Activated CD8-positive, alpha-beta memory T cell treated with anti-CD3 and anti-CD28 coated beads, Interleukin-2, amount 10 ng/mL, durations not matched to agents 7 days and 5 days (primary cell): ENCODE measurements at places on chromosomes 3 and 15.
A peak's percentile ranks its signal among the peaks of the same experiment; 100 is the strongest.

- peaks cover 7% of the 10 kb centered on the region for H3K27me3 ChIP-seq
- no peak for DNase-seq
- no peaks in the 10 kb centered on the region for H3K4me1 ChIP-seq
- no peaks in the 10 kb centered on the region for H3K36me3 ChIP-seq
Observed at GRCh38 chr15:100929641-100930042, 10.5 kb downstream of the LRRK1 start.

DNA sequence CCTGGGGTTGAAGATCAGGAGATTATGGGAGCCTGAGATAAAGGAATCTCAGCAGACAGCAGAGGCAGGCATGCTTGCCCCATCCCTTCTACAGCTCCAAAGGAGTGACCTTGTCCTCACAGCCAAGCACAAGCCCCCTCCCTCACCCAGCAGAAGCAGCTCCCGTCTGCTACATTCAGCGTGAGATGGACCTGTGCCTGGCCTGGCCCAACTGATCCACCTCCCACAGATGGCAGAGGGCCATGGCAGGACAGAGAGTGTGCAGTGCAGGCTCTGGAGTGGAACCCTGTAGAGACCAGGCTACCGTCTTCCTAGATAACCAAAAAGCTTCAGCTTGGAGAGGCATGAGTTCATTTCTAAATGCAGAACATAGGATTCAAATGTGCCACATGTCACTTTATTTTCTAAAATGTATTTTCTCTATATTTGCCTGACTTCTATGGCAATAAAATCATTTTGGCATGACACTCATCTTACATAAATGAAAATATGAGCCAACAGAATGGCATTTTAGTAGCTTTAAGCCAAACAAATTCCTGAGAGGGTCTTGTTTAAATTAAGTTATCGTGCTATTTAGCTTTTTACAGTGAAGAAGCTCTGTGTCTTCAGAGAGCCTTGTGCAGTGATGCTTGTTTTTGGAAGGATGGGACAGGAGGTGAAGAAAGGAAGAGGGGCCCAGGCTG, 43.7 kb downstream of the SLC12A8 start:
- no peaks in the 10 kb centered on the region for H3K36me3 ChIP-seq
- H3K4me3 ChIP-seq: no peak overlapping the region
- H3K27me3 ChIP-seq: peaks cover 23% of the 10 kb centered on the region
- H3K4me1 ChIP-seq: peaks cover 2% of the 10 kb centered on the region
- no peak overlapping the region for H3K27ac ChIP-seq

DNA sequence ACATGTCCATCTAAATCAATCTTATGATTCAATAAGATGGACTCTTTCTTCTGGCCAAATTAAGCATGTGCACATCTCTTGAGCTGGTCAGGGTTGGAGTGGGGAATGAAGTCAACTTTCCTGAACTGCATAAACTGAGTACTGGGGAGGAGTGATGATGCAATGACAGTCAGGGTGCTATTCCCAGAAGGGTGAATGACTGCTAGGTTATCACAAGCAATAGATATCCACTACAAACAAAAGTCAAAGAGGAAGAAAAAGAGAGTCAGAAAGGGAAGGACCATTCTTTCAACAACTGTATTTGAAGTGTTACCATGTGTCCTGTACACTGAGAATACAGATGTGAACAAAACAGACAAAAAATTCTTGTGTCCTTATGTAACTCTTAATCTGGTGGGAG, 70.0 kb downstream of the ALCAM start:
- H3K27ac ChIP-seq: no peak overlapping the region
- H3K36me3 ChIP-seq: no peaks in the 10 kb centered on the region
- no peaks in the 10 kb centered on the region for H3K4me1 ChIP-seq

- no peak overlapping the region for H3K4me3 ChIP-seq
- peaks cover 24% of the 10 kb centered on the region for H3K4me1 ChIP-seq
- no peak overlapping the region for H3K27ac ChIP-seq
- DNase-seq: no peak
- H3K27me3 ChIP-seq: no peaks in the 10 kb centered on the region
Observed at GRCh38 chr3:43499256-43499655, 122.6 kb downstream of the ANO10 start.

DNA sequence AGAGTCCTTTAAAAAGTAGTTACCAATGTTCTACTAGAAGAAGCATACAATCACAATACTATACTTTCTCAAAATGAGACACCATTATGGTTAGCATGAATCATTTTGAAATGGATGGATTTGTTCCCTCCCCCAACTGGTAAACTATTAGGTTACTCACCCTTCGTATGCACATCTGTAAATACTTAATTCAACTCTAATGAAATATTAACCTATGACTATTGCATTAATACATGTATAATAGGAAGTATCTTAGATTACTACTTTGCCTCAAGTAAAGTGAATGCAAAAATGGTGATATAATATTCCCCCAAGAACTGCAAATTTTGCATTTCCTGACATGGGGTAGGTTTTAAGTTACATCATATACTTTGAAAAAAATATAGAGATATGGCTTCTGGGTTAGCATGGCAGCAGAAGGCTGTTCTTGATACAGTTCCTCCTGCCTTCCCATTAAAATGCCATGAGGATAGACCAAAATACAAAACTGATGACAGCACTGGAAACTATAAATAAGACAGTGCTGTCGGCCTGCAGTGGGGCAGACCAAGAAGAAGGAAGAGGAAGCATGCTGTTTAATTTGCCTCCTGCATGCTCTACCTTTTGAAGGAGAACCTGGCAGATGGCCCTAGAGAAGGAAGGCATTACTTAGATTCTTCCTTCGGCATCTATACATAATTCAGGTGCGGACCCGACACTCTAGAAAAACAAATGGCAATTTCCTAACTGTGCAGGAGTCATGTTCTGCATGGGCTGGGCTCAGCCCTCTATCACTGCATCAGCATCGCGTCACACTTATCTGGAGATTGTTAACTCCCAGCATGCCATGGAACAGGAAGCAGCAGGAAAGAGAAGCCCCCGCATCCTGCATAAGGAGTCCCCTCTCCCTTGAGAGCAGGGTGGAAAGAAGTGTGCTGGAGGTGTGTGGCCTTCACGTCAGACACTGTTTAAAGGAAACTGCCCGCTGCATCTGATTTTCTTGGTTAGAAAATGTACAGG, 41.8 kb upstream of the NEO1 start:
- no peak overlapping the region for H3K4me3 ChIP-seq
- peaks cover 54% of the 10 kb centered on the region for H3K27me3 ChIP-seq
- no peak overlapping the region for H3K27ac ChIP-seq

DNA sequence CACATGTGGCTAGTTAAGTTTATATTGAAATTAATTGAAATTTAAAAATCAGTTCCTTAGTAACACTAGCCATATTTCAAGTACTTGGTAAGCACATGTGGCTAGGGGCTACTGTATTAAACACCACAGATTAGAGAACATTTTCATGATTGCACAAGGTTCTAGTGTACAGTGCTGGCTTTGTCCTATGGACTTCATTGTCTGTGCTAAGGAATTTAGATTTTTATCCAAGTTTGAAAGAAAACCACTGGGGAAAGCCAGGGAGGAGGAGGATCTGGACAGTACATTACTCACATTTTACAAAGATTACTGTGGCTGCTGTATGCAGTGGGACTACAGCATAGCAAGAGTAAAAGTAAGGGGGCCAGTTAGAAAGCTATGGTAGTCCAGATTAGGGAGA, 13.9 kb downstream of the STAC start:
- H3K27me3 ChIP-seq: no peaks in the 10 kb centered on the region
- H3K27ac ChIP-seq: no peak overlapping the region
- H3K4me3 ChIP-seq: no peak overlapping the region
- H3K36me3 ChIP-seq: no peaks in the 10 kb centered on the region
- no peaks in the 10 kb centered on the region for H3K4me1 ChIP-seq

GRCh38 chr15:41183581-41183980, 47.0 kb downstream of the EXD1 start:
- no peak for DNase-seq
- no peaks in the 10 kb centered on the region for H3K36me3 ChIP-seq
- peaks cover 13% of the 10 kb centered on the region for H3K27me3 ChIP-seq

GRCh38 chr3:101167376-101167775, 153.0 kb downstream of the IMPG2 start:
- H3K4me3 ChIP-seq: no peak overlapping the region
- no peak overlapping the region for H3K27ac ChIP-seq
- no peaks in the 10 kb centered on the region for H3K36me3 ChIP-seq
- DNase-seq: no peak
- H3K27me3 ChIP-seq: peaks cover 10% of the 10 kb centered on the region

DNA sequence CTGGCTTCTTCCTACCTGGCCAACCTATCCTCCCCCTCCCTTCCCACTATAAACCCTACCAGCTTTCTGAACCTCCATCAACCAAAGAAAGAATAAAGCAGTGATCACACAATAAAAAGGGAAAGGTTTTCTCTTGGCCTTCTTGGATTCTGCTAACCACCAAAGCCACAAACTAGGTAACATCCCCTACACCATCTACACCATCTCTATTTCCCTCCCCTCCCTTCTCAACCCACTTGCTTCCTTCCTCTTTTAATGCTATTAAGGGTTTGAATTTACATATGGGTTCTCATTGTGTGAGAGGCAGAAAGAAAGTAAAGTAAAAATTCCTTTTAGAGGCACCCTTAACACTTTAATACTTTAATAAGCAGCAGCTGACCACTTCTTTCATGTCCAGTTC, 25.8 kb upstream of the RSL24D1 start:
- peak overlapping the region; percentile 96 for H3K27ac ChIP-seq
- DNase-seq: no peak
- no peaks in the 10 kb centered on the region for H3K27me3 ChIP-seq
- H3K36me3 ChIP-seq: peaks cover 56% of the 10 kb centered on the region
- peaks cover 88% of the 10 kb centered on the region for H3K4me1 ChIP-seq

DNA sequence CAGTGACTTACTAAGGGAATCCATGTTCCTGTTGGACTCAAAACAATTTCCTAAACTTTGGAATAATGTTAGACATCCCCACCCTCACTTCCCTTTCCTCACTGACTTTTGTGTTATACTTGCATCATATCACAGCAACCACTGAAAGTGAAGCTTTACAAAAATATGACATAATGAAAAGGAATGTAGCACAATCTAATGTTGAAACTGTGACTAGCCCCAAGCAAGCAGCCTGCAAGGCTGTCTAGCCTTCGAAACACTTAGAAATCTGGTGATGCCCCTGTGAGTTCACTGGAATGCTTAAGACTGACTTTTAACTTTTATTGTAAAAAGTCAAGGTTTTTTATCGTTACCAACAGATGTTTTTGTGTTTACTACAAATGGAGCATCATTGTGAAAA, 203.7 kb upstream of the ZNF385D start:
- no peaks in the 10 kb centered on the region for H3K36me3 ChIP-seq
- H3K4me3 ChIP-seq: no peak overlapping the region
- no peaks in the 10 kb centered on the region for H3K4me1 ChIP-seq
- DNase-seq: no peak

- no peak for DNase-seq
- peaks cover 11% of the 10 kb centered on the region for H3K4me1 ChIP-seq
- peaks cover 22% of the 10 kb centered on the region for H3K27me3 ChIP-seq
- H3K27ac ChIP-seq: no peak overlapping the region
- H3K4me3 ChIP-seq: no peak overlapping the region
- no peaks in the 10 kb centered on the region for H3K36me3 ChIP-seq
Observed at GRCh38 chr3:156148946-156149381, 28.6 kb downstream of the KCNAB1 start.

- no peaks in the 10 kb centered on the region for H3K36me3 ChIP-seq
- H3K4me1 ChIP-seq: no peaks in the 10 kb centered on the region
- no peak overlapping the region for H3K4me3 ChIP-seq
- DNase-seq: no peak
Observed at GRCh38 chr3:175266478-175266877, 407.3 kb downstream of the NAALADL2 start.

DNA sequence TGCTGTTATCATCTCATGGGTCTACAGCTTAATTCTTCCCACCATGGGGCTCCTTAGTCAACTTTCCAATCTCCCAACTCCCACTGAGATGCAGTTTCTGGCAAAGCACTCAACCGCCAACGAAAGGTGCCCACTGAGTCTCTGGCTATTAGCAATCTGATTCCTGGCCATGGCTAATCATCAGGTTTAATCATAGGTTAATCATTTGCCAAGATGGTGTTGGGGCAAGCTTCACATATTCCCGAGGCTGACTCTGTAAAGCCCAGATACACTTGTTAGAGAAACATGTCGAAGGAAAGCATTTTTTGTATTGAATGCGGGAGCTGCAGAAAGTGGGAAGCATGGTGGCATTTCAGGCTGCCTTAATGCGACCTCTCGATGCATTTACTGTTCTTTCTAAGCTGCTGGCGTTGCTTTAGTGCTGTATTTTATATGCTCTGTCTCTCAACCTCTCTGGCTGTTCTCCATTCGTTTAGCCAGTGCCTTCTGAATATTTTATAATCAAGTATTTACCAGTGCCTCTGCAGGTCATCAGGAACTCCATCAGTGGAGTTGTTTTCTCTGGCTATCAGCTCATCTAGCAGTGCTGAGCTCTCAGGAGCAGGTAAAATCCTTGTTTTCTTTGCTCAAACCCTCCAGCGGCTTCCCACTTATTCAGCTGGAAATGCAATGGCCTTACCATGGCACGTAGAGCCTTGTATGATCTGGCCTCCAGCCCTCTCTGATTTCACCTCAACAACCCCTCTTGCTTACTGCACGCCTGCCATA, 67.0 kb downstream of the EDEM1 start:
- H3K4me3 ChIP-seq: no peak overlapping the region
- no peak for DNase-seq
- H3K27ac ChIP-seq: no peak overlapping the region
- H3K4me1 ChIP-seq: no peaks in the 10 kb centered on the region
- H3K36me3 ChIP-seq: no peaks in the 10 kb centered on the region
- no peaks in the 10 kb centered on the region for H3K27me3 ChIP-seq

GRCh38 chr3:143389388-143389787, 269.8 kb downstream of the CHST2 start:
- H3K27me3 ChIP-seq: no peaks in the 10 kb centered on the region
- no peaks in the 10 kb centered on the region for H3K4me1 ChIP-seq
- no peak for DNase-seq
- H3K27ac ChIP-seq: no peak overlapping the region

GRCh38 chr3:132469326-132469725, 52.0 kb downstream of the DNAJC13 start:
- H3K36me3 ChIP-seq: peaks cover 31% of the 10 kb centered on the region
- no peak for DNase-seq

GRCh38 chr3:51879937-51880336, 4.5 kb upstream of the IQCF5 start:
- no peak overlapping the region for H3K27ac ChIP-seq

DNA sequence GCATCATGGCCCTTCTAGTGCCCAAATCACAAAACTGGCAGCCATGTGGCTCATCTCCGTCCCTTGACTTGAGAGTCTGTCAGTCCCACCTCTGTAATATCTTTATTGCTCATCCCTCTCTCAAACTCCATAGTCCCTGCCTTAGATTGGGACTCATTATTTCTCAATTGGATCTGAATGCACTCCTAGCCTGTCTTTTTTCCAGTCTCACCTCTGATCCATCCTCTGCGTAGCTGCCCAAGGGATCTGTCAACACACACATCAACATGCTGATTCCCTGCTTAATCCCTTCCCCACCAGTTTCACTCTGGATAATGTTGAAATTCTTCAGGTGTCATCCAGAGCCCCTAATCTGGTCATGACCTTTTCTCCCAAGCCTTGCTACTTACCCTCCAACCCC, 39.3 kb downstream of the NMNAT3 start:
- no peaks in the 10 kb centered on the region for H3K36me3 ChIP-seq
- DNase-seq: no peak
- no peaks in the 10 kb centered on the region for H3K27me3 ChIP-seq

- no peak overlapping the region for H3K27ac ChIP-seq
- no peaks in the 10 kb centered on the region for H3K27me3 ChIP-seq
- no peaks in the 10 kb centered on the region for H3K36me3 ChIP-seq
- H3K4me3 ChIP-seq: no peak overlapping the region
- H3K4me1 ChIP-seq: peaks cover 3% of the 10 kb centered on the region
- no peak for DNase-seq
Observed at GRCh38 chr3:113844622-113845222, 6.1 kb downstream of the GRAMD1C start.

GRCh38 chr3:4043867-4044575, 244.8 kb downstream of the LRRN1 start:
- H3K36me3 ChIP-seq: no peaks in the 10 kb centered on the region
- no peaks in the 10 kb centered on the region for H3K27me3 ChIP-seq
- H3K4me1 ChIP-seq: no peaks in the 10 kb centered on the region
- H3K27ac ChIP-seq: no peak overlapping the region
